ENCODE measurements at places on chromosomes 4 and X. TPM values are rescaled to one million over a fixed set of nuclear protein-coding genes. Genes with fewer than 3 reads are reported as not detected.

Gene P2RY4
- not detected for total RNA-seq

Gene S100G
- not detected for total RNA-seq

Gene PAPSS1
- 41.5 TPM for total RNA-seq

Gene CEP135
- 1.9 TPM for total RNA-seq

Gene SSX2
- total RNA-seq = not detected

Gene SH3TC1
- 7.2 TPM for total RNA-seq

Gene OPN1MW2
- not detected for total RNA-seq

Gene UGT2B15
- total RNA-seq = not detected

Gene CLGN
- 0.47 TPM for total RNA-seq

Gene GRPR
- not detected for total RNA-seq

Gene STATH
- total RNA-seq = not detected

Gene BEND4
- not detected for total RNA-seq

Gene ELOVL6
- 17.6 TPM for total RNA-seq

Gene PAGE2B
- total RNA-seq = not detected

Gene POU3F4
- not detected for total RNA-seq

Gene XAGE1A
- total RNA-seq = not detected

Gene SYTL4
- total RNA-seq = 3.1 TPM

Gene TCEAL9
- 152 TPM for total RNA-seq

Gene GNL3L
- 12.9 TPM for total RNA-seq

Gene ARHGAP36
- total RNA-seq = not detected

Gene ATP1B4
- total RNA-seq = not detected

Gene SPATA4
- not detected for total RNA-seq

Gene DSPP
- not detected for total RNA-seq

Gene CT45A10
- total RNA-seq = not detected

Gene AR
- total RNA-seq = 6.8 TPM

Gene EMD
- 73.5 TPM for total RNA-seq

Gene CSAG2
- not detected for total RNA-seq

Gene USP17L10
- total RNA-seq = not detected

Gene GATA1
- total RNA-seq = not detected

Gene PNMA6F
- not detected for total RNA-seq

Gene NXF2B
- total RNA-seq = not detected

Gene TMSB15A
- total RNA-seq = 1.8 TPM

Gene ADAMTS3
- 4.4 TPM for total RNA-seq

Gene CLTRN
- total RNA-seq = not detected

Gene FGA
- not detected for total RNA-seq

Gene PDCL2
- total RNA-seq = not detected

Gene SPOCK3
- total RNA-seq = not detected

Gene SERPINA7
- total RNA-seq = not detected

Gene NUP62CL
- total RNA-seq = not detected

Gene PPARGC1A
- total RNA-seq = 2.3 TPM

Gene GUCY1B1
- total RNA-seq = 1.4 TPM

Gene LANCL3
- not detected for total RNA-seq

Gene GPR82
- not detected for total RNA-seq

Gene C4orf50
- not detected for total RNA-seq

Gene KDM5C
- 82.4 TPM for total RNA-seq

Gene VCX
- not detected for total RNA-seq

Gene SLC4A4
- total RNA-seq = 1.9 TPM

Gene NOP14
- 16.4 TPM for total RNA-seq

Gene LIMCH1
- 4.8 TPM for total RNA-seq

Gene SPIN2A
- 1.4 TPM for total RNA-seq

Gene H2AZ1
- total RNA-seq = 157 TPM

Gene PAGE5
- total RNA-seq = not detected

Gene F8A2
- total RNA-seq = not detected

Gene ARMCX4
- 0.70 TPM for total RNA-seq

All from pericardium fibroblast (primary cell).